Stimulated activated CD8-positive, alpha-beta memory T cell treated with anti-CD3 and anti-CD28 coated beads, Interleukin-7, amount 100 ng/mL, for 24 hours (primary cell): ENCODE measurements at places on chromosomes 5 and 9.

DNA sequence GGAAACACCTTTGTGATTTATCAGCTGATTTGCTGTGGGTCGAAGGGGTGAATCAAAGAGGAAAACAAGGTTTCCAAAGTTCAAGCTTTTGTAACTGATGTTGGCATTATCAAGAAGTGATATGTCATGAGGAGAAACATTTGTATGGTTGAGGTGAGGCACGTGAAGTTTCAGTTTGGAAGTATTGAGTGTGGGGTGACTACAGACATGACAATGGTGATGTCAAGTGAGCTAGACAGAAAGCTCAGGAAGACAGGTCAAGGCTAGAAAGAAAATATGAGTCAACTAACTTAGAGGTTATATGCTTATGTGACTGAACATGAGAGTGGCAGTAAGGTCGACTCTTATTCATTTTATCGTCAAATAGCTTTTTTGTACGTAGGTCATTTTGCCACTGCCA lies 99.1 kb downstream of the RAB3C start:
- no peak for DNase-seq

DNA sequence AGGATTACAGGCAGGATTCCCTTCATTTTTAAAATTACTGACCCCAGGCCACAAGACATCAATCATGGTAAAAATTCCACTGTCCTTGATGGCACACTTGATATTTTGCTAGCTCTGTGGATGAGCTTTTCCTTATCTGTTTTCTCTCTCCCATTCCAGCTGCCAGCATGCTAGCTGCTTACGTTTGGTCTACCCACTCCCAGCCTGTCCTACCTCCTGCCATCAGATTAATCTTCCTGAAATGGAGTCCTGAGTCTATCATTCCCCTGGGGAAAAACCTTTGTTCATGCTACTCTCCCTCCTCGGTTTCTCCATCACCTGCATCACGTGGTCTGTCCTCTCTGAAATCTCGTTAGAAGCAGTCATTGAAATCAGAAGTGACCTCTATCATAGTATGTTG lies 108.9 kb downstream of the F2RL2 start:
- DNase-seq, result no peak

DNA sequence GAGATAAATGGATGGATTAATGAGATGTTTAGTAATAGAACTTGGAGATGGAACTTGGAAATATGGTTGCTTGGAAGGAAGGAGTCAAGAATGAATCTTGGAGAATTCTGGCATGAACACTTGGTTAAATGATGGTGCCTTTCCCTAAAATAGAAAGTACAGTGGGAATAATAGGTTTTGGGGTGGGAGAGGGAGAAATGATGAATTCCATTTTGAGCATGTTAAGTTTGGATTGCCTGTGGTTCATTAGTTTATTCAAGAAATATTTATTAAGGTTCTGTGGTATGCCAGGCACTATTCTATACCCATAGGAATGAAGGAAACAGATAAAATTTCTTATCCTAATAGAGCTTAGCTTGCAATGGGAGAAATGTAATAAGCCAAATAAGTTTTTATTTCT lies 58.4 kb downstream of the PBX3 start:
- DNase-seq, result no peak

GRCh38 chr5:150117945-150118560 lies 31.7 kb upstream of the CSF1R start:
- no peak for DNase-seq

DNA sequence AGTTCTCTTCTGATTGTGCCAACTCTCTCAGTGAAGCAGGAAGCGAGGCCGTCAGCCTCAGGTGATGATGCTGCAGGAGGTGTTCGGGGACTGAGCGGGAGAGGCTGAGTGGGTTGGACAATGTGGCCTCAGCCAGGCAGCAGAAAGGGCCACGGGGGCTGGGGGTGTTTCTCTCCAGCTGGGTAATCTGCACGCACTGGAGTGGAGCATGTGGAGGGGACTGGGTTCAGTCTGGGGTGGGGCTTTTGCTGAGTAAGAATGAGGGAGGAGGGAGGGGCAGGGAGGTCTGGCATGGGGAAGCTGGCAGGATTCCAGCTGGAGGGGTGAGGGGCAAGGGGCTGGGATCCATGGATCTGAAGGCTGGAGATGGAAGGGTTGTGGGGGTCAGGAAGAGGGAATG lies 60.8 kb upstream of the PHYKPL start:
- DNase-seq, result no peak

- DNase-seq, result no peak
Observed at GRCh38 chr9:36966371-36967097, 67.5 kb downstream of the PAX5 start.

- no peak for DNase-seq
Observed at GRCh38 chr5:125043781-125044391, 297.4 kb upstream of the ZNF608 start.
